Astrocyte of the spinal cord (primary cell): ENCODE measurements at places on chromosomes 11 and 22.

DNA sequence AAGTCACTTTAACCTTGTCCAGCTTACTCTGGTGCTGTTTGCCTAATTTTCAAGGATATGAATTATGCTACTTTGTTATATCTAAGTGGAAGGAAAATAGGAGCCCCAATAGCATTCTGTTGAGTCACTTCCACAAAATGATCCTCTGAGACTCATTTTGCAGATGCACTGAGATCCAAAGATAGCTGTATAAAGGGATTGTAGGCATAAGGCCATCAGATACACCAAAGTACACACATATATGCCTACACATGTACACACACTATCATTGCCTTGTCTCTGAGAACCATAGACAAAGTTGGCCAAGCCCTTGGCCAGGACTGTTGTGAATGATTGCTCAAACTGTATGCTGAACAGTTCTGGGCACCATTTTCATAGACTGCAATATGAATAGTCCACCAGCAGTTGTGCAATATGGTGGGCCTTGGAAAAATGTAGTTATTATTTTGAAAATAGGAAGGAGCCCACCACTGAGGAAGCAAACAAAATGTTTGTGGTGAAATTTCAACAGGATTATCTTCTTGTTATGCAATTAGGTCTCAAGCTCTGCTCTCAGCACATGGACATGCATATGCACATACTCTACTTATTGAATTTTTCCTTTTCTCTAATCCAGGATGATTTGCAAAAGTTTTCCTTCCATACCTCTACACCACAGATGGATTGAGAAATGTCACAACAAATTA is 186.0 kb upstream of the CTSC start:
- DNase-seq = no peak

GRCh38 chr11:75339685-75340409 is 11.6 kb downstream of the ARRB1 start:
- no peak for DNase-seq

- DNase-seq = no peak
Measured at GRCh38 chr11:124612045-124612444, 817 bp downstream of the PANX3 start.

DNA sequence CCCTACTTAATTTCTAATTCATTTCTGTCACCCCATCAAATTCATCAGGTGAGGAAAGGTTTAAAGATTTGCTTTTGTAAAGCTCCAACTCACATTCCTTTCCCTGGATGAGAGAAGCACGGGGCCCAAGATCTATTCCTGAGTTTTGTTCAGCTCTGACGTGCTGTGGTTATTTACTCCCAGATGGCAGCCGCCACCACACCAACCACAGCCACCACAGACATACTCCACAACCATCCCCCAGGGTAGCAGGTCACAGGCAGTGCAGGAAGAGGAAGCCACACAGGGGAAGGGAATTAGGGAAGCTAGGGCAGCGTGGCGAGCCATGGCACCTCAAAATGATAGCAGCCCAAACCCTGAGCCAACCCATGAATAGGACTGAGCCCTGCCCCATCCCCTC is 63.5 kb upstream of the CSNK2A3 start:
- peak; percentile 62 for DNase-seq

GRCh38 chr11:66409226-66409625 is 11.6 kb upstream of the NPAS4 start:
- no peak for DNase-seq

- no peak for DNase-seq
Measured at GRCh38 chr11:21707116-21707739, 485.7 kb upstream of the ANO5 start.

GRCh38 chr11:104594228-104594958 is 303.9 kb downstream of the CASP12 start:
- DNase-seq = peak; percentile 49

- no peak for DNase-seq
Measured at GRCh38 chr22:22067192-22067591, 84.6 kb upstream of the TOP3B start.

DNA sequence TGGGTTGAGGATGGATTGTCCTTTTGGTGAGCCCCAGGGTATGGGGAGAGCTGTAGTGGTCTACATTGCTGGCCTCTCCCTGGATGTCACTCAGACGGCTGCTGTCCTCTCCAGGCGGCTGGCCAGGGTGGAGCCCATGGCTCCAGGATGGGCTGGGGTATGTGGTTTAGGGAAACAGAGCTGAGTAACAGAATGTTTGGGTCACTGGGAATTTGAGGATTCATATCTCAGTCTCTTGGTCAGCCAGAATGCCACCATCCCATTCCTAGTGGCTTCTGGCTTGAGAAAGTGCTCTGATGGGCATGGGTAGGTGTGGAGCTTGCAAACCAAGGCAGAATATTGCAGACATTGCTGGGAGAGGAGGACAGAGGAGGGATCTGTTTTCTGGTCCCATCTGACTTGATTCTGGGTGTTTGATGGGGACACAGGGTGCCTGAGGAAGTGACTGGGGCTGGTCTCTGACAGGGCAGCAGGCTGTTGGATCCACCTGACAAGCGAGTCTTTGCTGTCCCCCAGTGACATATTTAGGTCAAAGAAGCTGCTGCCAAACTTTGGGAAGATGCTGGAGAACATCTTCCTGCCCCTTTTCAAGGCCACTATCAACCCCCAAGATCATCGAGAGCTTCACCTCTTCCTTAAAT is 41.4 kb downstream of the AMPD3 start:
- no peak for DNase-seq

GRCh38 chr22:23789121-23789520 is 2.4 kb downstream of the SMARCB1 start:
- DNase-seq = no peak

DNA sequence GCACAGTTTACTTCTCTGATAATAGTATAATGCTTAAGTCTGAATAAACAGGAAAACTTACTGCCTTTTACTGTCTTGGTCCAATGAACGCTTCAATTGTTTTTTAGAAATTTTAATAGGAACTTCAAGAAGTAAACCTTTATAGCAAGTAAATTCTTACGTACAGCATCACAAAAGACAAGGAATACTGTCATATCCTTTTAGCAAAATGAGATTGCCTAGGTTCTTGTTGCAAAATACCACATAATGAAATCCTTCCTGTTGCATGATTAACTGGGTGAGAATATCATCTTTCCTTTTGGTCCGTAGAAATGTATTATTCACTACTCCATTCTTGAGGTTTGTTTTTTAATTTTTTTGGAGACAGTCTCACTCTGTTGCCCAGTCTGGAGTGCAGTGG is 22.3 kb upstream of the HIKESHI start:
- DNase-seq = no peak

DNA sequence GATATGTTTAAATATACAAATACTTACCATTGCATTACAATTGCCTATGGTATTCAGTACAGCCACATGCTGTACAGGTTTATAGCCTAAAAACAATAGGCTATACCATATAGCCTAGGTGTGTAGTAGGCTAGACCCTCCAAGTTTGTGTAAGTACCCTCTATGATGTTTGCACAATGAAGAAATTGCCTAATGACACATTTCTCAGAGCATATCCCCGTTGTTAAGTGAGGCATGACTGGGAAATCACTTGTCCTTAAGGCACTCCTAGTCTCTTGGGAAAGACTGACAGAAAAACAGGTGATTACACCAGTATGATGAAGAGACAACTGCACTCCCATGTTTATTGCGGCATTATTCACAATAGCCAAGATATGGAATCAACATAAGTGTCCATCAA is 187.2 kb downstream of the SPON1 start:
- DNase-seq = no peak

GRCh38 chr11:69277074-69277809 is 16.7 kb upstream of the MYEOV start:
- no peak for DNase-seq

- no peak for DNase-seq
Measured at GRCh38 chr11:17259519-17259918, 17.0 kb upstream of the NUCB2 start.

- no peak for DNase-seq
Measured at GRCh38 chr11:57155838-57156607, 25.7 kb upstream of the LRRC55 start.

DNA sequence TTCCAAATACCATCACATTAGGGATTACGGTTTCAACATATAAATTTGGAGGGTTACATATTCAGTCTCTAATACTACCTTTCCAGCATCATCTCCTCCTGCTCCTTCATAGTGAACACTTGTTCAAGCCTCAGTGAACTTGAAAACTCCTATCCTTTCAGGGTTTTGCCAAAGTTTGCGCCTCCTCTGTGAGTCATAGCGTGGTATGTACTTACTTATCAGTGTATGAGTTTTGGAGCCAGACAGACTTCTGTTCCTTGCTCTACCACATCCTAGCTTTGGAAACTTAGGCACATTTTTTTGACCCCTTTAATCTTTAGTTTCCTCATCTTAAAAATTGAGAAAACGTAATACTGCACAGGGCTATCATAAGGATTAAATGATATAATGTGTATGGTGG is 160.1 kb upstream of the ZC3H12C start:
- DNase-seq = peak; percentile 18

DNA sequence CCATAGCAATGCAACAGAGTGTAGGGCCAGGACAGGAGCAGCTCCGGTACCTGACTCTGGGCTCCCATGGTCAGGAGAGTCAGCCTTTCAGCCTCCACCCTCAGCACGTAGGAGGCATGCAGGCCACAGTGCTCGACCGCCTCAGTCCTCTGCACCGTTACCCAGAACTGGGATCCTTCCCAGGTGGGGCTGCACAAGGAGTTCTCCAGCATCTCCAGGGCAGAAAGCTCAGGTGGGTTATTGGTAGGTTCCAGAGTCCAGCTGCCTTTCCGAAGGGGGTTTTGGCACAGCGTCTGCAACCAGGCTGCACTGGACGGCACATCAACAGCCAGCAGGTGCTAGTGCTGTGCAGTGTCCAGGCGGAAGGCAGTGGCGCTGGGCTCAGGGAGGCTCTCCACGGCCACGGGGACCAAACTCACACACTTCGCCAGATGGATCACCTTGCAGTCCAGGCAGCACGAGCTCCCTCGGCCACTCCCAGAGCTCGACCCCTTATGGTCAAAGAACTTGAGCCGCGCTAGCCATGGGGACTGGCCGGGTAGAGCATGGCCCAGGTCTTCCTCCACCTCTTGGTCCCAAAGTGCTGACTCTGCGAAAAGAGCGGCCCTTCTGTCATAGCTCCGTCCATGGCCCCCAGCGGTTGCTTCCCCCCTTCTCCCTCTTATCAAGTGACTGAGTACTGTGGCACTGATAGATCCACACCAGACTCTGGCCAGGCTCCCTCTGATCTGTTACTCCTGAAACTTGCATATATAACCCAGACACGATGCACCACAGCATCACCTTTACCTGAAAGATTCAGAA is 6.9 kb upstream of the PHOX2A start:
- no peak for DNase-seq

- DNase-seq = no peak
Measured at GRCh38 chr22:39239561-39240423, 5.0 kb downstream of the PDGFB start.

GRCh38 chr11:32092581-32093170 is 1.8 kb downstream of the RCN1 start:
- DNase-seq = no peak

DNA sequence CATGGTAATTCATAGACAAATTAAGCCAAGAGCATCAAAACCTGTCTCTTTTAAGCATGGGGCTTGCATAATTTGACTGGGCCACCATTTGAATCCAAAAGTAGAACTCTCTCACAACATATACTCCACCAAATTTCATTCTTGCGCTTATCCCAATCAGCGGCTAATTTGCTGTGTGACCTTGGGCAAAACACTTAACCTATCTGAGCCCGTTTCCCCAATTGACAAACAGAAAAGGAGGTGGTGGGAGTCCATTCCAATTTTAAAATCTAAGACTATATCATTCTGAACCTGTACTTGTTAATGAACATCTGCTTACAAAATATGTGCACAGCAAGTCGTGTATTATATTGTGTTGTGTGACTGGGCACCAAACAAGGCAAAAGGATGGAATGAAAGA is 338.1 kb upstream of the NARS2 start:
- no peak for DNase-seq

DNA sequence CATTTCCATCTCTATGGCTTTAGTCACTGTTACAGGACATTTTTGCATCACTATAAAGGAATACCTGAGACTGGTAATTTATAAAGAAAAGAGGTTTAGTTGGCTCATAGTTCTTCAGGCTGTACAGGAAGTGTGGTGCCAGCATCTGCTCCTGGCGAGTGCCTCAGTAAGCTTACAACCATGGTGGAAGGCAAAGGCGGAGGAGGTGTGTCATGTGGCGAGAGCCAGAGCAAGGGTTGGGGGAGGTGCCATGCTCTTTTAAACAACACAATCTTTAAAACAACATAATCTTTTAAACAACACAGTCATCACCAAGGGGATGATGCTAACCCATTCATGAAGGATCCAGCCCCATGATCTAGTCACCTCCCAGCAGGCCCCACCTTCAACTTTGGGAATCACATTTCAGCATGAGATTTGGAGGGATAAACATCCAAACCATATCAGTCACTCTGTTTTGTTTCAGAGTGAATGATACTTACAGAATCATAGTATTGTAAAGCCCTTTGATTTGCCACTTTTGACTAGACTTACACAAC is 103.3 kb downstream of the PDE3B start:
- DNase-seq = no peak

DNA sequence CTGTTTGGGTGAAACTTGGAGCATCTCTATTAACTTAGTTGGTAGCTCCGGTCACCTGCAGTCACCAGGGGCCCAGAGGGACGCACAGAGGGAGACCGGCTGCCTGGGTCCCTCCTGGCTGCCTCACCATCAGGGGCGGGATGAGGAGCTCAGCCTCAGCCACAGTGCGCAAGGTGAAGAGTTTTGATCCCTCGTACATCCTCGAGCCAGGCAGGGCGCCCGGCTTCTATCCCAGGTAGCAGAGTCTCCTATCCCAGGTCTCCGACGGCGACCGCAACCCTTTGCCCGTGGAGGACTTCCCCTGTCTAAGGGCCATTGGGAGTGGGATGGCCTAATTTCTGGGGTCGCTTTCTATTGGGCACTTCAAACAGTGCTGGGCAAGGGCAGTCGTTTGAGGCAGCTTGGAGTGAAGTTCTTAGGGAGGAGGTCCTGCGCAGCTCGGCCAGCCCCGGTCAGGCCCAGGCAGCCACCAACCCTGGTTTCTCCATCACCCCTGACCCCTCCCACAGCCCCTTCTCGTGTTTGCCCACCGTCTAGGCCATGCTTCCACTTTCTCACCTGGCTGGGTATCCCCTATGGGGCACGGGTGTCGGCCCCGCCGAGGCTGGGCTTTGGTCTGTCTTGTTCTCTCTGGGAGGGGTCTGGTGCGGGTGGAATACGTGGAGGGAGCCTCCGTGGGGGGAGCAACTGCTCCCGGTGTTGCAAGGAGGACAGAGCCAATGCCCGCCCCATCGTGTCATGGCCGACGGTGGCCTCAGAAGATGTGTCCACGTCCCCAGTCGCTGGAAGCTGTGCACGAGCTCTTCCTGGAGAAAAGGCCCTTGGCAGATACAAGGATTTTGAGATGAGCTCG is 3.6 kb upstream of the MRGPRG start:
- no peak for DNase-seq
